ENCODE measurements at places on chromosomes 7 and 10. TPM values are rescaled to one million over a fixed set of nuclear protein-coding genes. Genes with fewer than 3 reads are reported as not detected.

DNA sequence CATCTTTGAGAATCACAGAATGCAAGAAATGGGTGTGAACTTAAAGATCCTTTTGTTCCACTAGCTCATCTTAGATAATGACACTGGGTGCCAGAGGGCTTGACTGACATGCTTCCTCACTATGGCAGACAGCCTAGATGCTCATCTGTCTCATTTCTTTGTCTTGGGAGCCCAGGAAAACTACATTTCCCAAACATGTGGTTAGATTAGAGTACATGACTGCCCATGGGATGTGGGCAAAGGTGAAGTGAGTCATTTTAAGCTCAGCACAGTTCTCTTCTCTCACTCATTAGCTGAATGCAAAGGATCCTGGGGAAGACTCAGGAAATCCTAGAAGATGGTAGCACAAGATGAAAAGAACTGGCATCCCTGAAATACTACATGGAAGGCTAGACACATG is 32.5 kb upstream of the TBX20 start:
- no peak for DNase-seq

- no peak for DNase-seq
These were observed 73.3 kb downstream of the THSD7A start for GRCh38 chr7:11758627-11759111.

DNA sequence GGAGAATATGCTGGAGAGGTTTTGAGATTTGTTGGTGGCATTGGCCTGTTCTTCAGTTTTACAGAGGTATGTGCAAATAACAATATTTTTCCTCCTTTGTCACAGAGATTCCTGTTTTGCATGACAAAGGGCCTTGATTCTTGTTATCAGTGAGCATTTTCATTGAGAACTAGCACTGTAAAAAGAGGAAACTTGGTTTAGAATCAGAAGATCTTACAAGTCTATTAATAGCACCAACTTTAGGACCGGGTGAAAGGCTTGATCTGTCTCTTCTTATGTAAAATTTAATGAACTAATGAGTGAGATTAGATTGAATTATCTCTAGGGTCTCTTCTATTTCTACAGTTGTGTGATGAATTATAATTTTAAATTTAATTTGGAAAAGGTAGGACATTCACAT is 25.5 kb downstream of the TSPAN13 start:
- DNase-seq: no peak

DNA sequence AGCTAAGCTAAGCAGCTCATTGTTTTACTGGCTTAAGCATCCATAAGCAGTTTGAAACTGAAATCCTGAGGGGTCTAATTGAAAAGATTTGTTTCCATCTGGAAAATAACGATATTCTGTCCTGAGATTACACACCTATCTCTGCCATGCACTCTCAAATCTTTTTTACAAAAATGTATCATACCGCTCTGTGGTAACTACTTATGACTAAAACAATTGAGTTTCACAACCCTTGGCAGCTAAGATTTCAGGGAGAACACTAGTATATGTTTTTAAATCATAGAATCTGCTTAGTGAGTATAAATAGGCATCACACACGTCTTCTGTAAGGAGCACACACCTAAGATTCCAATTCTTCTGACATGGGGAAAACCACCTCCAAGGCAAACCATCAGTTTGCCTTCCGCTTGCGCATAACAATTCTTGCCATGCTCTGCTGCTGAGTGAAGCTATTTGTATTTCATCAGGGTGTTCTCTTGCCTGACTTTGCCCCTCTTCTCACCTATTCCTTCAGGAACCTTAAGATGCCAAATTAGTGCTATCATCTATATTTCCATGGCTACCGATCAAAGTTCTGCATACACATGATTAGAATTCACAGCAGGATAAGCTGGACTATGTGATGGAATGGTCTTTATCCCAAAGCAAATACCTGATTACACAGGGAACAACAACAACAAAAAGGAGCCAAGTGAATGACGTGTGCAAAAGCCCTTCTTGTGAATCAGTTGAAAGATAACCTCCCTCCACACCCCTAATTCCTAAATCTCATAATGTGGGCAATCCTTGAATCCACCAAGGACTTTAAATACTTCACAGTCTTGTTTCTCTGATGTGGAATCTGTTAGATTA is 40.9 kb downstream of the PRPF18 start:
- no peak for DNase-seq

- DNase-seq: no peak
These were observed 9.4 kb downstream of the PRSS58 start for GRCh38 chr7:142248166-142249160.

CHN2 gene
- total RNA-seq: 32.9 TPM

LMOD2 gene
- total RNA-seq: not detected

HMX2 gene
- total RNA-seq: 0.20 TPM

DNA sequence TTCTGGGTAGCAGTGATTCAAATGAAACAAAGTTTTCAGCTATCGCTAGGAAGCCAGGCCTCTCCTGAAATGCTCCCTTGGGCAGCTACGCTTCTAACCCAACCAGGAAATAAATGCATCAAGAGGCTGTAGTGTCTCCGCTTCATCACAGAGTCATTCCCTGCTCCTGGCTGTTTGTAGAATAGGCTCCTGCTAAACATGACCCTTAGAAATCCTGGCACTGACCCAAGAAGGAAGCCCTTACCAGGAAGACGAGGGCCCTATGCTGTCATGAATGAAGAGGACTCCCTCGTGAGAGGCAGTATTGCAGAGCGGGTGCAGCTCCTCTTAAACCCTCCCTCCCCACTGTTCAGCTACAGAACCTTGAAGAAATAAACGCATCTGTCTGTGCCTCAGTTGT is 48.3 kb downstream of the NOD1 start:
- DNase-seq: peak; percentile 70

DNA sequence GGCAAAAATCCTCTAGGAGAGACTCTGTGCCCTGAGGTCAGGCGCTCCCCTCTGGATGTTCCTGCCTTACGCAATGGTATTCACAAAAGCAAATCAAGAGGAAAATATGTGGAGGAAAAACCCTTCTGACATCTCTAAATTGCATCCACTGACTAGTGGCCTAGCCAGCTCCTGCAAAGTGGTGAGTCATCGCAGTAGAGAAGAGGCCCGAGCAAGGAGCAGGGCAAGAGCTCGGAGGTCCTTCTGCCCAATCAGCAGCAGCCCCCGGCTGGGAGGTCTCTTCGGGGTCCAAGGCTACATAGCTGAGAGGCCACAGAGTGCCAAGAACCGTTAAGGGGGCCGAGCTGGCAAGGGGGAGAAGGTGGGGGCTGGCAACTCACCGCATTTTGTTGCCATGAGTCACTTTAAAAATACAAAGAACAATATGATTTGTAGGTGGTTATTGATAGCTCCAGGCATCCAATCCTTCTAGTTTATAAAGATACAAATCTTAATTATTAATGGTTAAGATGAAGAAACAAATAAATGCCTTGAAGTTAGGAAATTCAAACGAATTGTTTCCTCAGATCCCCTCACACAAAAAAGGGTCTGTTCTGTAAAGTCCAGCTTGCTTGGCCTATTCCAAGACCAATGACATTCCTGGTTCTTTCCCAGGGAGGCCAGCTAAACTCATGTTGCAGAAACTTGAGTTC is 161.6 kb downstream of the PKD1L1 start:
- DNase-seq: peak; percentile 14

- DNase-seq: no peak
These were observed 386 bp upstream of the AS3MT start for GRCh38 chr10:102868911-102869257.

- no peak for DNase-seq
These were observed 1.8 kb upstream of the PPIF start for GRCh38 chr10:79345241-79346011.

INA gene
- 0.18 TPM for total RNA-seq

ZNF775 gene
- 8.7 TPM for total RNA-seq

- DNase-seq: no peak
These were observed 86.1 kb downstream of the LHPP start for GRCh38 chr10:124547647-124548168.

- no peak for DNase-seq
These were observed 234.3 kb upstream of the IGFBP3 start for GRCh38 chr7:46155367-46155766.

IQUB gene
- total RNA-seq: not detected

PMPCB gene
- 63.6 TPM for total RNA-seq

GSAP gene
- 8.0 TPM for total RNA-seq

FAM221A gene
- total RNA-seq: 11.4 TPM

DNA sequence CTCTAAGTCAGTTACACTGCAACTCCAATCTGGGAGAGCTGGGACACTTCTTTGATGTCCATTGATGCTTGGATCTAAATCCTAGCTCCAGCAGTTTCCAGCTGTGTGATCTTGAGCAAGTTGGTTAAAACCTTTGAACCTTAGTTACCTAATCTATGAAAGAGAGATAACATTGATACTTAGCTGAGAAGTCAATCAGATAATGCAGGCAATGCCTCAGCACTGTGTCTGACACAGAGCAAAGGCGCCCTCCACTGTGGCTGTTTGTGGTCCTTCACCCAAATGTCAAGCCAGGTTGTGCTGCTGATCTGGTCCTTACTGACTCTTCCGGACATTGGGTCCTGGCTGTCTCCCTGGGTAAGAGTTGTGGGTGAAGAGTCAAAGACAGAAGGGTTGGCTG is 20.2 kb downstream of the DNTT start:
- DNase-seq: no peak

- no peak for DNase-seq
These were observed 225.4 kb upstream of the ZWINT start for GRCh38 chr10:56586461-56586891.

GRCh38 chr10:48901319-48901718 is 38.3 kb downstream of the LRRC18 start:
- no peak for DNase-seq

RABGEF1 gene
- 27.1 TPM for total RNA-seq

- no peak for DNase-seq
These were observed 4.7 kb downstream of the MTERF1 start for GRCh38 chr7:91875851-91876250.

SFTPD gene
- total RNA-seq: not detected

GRCh38 chr10:47294057-47294456 is 5.9 kb upstream of the GDF10 start:
- DNase-seq: no peak

PDE1C gene
- 4.0 TPM for total RNA-seq

DNA sequence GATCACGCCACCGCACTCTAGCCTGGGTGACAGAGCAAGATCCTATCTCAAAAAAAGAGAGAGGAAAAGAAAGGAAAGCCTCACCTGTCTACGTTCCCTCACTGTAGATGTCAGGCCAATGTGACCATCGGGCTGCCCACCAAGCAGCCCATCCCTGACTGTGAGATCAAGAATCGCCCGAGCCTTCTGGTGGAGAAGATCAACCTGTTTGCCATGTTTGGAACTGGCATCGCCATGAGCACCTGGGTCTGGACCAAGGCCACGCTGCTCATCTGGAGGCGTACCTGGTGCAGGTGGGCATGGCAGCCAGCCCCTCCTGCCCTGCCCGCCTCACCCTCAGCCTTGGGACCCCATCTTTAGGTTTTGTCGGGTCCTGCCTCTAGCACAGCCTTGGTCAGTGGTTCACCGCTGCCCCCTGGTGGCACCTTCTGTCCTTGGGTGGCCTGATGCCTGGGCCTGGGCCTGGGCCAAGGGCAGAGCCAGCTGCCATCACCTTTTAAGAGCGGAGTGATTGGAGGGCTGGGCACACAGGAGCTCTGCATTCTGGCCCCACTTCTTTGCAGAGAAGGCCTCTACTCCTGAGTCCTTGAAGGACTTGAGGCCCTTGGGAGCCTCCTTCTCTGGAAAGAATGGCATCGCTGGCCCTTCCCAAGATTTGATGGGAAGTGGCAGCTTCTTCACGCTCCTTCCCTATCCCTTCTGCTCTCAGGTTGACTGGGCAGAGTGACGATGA is 14.4 kb upstream of the AHCYL2 start:
- peak; percentile 50 for DNase-seq

HOXA6 gene
- total RNA-seq: 20.0 TPM

GRCh38 chr7:72078301-72078700 is 333.8 kb downstream of the CALN1 start:
- DNase-seq: no peak

- DNase-seq: no peak
These were observed 1.1 kb upstream of the NPS start for GRCh38 chr10:127548022-127548421.

DNA sequence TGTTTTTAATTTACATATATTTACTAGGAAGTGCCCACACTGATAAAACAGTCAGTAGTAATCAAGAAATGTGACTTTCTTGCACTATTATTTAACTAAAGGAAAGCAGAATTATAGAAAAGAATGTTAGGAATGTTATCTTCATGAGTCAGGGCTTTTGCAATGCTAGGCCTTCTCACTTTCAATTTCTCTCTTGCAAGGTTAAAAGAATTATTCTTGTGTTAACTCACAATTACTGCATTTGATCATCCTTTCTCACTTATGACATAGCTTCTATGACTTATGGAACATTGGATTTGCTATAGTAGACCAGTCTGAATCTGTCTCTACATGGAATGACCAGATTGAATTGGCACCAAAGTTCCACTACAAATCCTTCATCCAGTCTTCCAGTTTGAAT is 192.4 kb downstream of the SDK1 start:
- DNase-seq: no peak

C10orf62 gene
- not detected for total RNA-seq

FIS1 gene
- 156 TPM for total RNA-seq

Data from left colon (tissue), 2 donors.